CD8-positive, alpha-beta memory T cell (primary cell): ENCODE measurements at places on chromosomes 6 and 20. TPM values are rescaled to one million over a fixed set of nuclear protein-coding genes. Genes with fewer than 3 reads are reported as not detected.

DNA sequence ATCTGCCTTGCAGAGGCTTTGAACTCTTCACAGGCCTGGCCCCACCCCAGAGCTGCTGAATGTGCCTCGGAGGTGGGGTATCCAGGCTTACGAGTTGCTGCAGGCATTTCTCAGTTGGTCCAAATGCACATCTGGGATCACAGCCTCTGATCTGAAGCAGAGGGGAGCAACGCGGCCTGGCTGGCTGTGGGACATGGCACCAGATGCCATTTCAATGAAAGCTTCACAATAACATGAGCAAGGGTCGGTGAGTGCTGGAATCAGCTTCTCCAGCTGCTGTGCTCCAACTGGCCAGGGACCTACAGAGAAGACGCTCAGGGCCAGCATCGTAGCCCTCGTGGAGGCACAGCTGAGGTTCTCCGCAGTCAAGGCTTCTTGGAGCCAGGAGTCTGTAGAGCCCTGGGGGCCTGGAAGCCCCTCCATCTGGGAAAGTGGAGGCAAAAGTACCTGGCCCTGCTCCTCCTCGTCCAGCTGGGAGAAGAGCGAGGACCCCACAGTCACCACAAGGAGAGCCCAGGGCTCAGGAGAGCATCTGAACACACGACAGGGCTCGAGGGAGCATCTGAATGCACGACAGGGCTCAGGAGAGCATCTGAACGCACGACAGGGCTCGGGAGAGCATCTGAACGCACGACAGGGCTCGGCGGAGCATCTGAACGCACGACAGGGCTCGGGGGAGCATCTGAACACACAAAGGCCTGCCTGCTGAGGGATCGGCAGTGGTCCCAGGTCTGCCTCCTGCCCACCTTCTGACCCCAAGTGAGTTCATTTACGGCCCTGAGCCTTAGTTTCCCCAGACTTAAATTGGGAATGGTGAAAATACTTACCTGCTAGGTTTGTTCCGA lies 165.2 kb downstream of the DLL1 start:
- DNase-seq = no peak

DNA sequence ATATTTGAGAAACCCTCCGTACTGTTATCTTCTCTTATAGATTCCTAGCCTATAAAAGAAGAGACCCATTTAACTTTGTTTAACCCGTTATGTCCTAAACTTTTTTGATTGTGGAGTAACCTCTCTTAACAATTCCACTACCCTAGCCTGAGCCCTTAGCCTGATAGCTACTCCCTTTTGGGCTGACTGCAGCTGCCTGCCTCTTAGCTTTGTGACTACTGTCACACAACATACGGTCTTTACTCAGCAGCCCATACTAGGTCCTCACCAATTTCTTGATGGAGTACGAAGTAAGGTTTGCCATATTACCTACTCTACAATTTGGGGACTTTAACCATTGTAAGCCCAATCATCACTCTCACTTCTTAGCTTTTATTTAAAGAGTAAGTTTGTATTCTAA lies 72.7 kb downstream of the QRSL1 start:
- DNase-seq = no peak

- DNase-seq = no peak
Measured at GRCh38 chr6:136788069-136788902, 4.0 kb downstream of the MAP3K5 start.

DNA sequence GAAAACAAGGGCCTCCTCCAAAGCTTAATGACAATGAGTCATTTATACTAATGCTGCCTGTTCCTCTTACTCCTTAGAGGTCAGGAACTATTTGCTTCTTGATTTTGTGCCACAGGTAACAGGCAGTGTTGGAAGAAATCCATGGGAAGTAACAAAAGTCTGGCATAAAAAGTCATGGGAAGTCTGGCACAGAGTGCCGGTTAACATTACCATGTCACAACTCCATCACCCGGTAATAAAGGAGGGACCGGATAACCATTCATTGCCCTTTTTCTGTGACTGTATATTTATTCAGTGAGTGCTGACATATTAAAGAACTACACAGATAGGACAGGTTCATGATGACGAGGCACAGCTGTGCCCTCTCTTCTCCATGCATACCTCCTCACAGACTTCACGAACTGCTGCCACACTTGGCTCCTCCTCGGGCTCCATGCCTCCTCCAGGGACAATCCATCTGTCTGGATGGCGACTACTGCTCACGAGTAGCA lies 50.9 kb downstream of the NUDT3 start:
- DNase-seq = no peak

DNA sequence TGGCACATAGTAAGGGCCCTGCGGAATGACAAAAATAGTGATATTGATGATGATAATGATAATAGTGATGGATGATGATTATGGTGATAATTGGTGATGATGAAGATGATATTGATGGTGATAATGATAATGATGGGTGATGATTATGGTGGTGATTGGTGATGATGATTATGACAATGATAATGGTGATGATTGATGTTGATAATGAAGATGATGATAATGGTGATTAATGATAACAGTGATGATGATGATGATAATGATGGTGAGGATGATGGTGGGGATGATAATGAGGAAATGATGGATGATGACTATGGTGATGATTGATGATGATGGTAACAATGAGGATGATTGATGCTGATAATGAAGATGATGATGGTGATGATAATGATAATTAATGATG lies 48.9 kb downstream of the EDN3 start:
- no peak for DNase-seq

Gene HMGCLL1
- total RNA-seq = not detected
